Panc1 (cell line): ENCODE measurements at places on chromosomes 6 and 20.

DNA sequence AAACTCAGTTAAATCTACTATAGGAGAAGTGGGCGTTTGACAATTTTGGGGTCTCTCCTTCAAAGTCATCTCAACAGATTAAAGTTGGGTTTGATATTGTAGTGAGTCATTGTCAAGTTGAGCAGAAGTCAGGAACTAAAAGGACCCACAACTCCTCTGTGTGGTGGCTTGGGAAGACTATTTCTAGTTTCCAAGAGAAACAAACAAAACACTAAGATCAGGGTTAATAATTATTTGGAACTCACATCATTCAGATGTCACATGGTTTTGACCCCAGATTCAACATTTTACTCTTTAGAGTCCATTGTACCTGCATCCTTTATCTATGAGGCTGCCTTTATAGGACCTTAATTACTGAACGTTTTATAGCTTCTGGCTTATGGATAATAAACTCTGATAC is 45.3 kb upstream of the TINAG start:
- H3K27ac ChIP-seq = no peak overlapping the region
- no peaks in the 10 kb centered on the region for H3K27me3 ChIP-seq
- H3K36me3 ChIP-seq = no peaks in the 10 kb centered on the region
- no peak overlapping the region for H3K4me3 ChIP-seq

DNA sequence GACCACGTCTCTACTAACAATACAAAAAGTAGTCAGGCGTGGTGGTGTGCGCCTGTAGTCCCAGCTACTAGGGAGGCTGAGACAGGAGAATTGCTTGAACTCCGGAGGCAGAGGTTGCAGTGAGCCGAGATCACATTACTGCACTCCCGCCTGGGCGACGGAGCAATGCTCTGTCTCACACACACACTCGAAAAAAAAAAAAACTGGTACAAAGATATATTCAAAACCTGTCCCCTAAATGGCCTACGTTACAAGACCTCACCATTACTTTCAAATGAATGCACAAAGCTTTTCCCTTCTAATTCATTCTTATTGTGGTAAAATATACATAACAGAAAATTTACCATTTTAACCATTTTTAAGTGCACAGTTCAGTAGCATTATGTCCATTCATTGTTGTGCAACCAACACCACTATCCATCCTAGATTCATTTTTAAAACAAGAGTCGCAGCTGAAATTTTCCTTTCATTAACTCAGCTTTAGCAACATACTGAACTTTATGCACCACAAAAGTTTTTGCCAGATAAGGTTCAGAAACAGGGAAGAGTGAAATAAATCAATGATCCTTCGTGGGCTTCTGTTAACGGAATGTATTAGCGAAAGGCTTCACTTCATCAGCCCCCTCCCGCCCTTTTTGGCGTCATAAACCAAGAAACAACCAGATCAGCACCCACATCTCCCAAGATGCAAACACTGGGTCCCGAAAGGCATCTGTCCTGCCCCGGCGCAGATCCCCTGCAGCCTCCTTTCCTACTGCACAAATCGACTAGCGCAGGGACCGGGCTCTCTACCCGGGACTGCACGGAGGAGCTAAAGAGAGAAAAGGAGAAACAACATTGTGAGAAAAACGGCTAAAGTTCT is 825 bp upstream of the FAM135A start:
- peak overlapping the region; percentile 97 for H3K27ac ChIP-seq
- peak overlapping the region; percentile 96 for H3K4me3 ChIP-seq
- H3K27me3 ChIP-seq = no peaks in the 10 kb centered on the region
- no peak for DNase-seq
- peaks cover 5% of the 10 kb centered on the region; the same call in 1 of the 2 replicates for H3K4me1 ChIP-seq

DNA sequence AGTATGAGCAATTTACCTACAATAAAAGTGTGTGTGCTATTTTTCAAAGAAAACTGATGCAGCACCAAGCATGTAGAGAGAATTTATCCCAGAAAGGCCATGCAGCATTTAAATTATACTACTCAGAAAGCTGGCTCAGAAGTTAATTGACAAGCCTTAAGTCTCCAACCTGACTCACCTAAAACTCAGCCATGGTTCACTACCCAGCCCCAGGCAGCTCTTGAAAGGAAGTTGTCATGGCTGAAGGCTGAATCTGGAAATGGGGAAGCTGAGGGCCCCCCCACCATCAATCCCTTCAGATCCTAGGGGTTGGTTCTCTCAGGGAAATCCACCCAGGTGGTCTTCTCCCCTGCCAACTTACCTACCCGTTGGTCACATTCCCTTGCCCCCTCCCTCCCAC is 19.7 kb downstream of the PPIL6 start:
- H3K4me3 ChIP-seq = no peak overlapping the region
- no peaks in the 10 kb centered on the region for H3K36me3 ChIP-seq
- H3K27me3 ChIP-seq = no peaks in the 10 kb centered on the region
- H3K4me1 ChIP-seq = peaks cover 23% of the 10 kb centered on the region
- DNase-seq = no peak
- H3K27ac ChIP-seq = no peak overlapping the region

- peaks cover 10% of the 10 kb centered on the region for H3K4me1 ChIP-seq
- no peaks in the 10 kb centered on the region for H3K27me3 ChIP-seq
- no peak overlapping the region for H3K4me3 ChIP-seq
- no peak for DNase-seq
- no peak overlapping the region for H3K27ac ChIP-seq
- H3K36me3 ChIP-seq = no peaks in the 10 kb centered on the region; the same call in 1 of the 2 replicates
Observed at GRCh38 chr20:36830791-36831691, 44.9 kb upstream of the TLDC2 start.

DNA sequence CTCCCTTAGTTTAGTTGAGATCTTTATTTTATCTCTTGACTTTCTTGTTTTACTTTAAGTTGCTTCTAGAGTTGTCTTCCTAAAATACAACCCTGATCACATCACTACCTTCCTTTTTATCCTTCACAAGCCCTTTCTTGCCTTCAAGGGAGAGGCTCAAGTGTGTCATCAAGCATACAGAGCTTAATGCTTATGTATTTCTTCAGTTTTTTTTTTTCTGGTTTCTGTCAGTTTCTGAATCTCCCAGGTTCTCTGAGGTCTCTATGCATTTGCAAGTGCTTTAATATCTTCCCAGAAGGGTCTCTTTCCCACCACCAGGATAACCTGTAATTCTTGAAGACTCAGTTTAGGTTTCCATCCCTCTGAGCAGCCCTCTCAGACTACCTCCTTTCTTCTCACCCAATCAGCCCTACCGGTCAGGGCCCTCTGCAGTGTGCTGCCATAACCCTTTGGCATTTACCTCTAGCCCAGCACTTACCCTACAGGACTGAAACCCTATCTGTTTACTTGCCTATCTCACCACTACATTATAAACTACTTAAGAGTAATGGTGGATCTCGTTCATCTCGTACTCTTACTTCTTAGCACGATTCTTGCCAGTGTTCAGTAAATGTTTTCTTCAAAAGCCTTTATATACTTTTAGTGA is 36.9 kb downstream of the EYA4 start:
- no peaks in the 10 kb centered on the region for H3K4me1 ChIP-seq
- no peak for DNase-seq
- no peak overlapping the region for H3K27ac ChIP-seq
- H3K4me3 ChIP-seq = no peak overlapping the region
- no peaks in the 10 kb centered on the region for H3K27me3 ChIP-seq

DNA sequence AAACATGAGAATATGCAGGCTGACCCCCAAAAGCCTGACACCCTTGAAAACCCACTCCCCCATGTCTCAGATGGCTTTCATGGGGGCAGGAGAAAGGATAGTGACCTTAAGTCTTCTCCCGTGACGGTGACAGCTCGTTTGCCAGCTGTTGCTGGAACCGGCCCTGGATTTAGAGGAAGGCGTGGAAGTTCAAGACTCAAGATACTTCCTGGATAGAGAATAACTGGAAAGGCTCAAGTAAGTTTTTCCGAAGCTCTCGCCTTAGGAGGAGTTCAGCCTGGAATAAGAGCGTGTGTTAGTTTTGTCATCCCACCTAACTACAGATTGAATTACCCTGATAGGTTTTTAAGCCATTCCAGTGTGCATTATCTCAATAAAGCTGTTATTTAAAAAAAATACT is 11.6 kb upstream of the MTG2 start:
- no peak overlapping the region for H3K4me3 ChIP-seq
- H3K27ac ChIP-seq = no peak overlapping the region
- no peaks in the 10 kb centered on the region for H3K4me1 ChIP-seq
- H3K27me3 ChIP-seq = no peaks in the 10 kb centered on the region
- DNase-seq = no peak
- H3K36me3 ChIP-seq = no peaks in the 10 kb centered on the region

- H3K27ac ChIP-seq = no peak overlapping the region
- peak overlapping the region; percentile 50 for H3K4me3 ChIP-seq
- peaks cover 6% of the 10 kb centered on the region; the same call in 1 of the 2 replicates for H3K27me3 ChIP-seq
- no peak for DNase-seq
- peaks cover 8% of the 10 kb centered on the region for H3K4me1 ChIP-seq
Observed at GRCh38 chr20:57265336-57265996, 975 bp downstream of the BMP7 start.

DNA sequence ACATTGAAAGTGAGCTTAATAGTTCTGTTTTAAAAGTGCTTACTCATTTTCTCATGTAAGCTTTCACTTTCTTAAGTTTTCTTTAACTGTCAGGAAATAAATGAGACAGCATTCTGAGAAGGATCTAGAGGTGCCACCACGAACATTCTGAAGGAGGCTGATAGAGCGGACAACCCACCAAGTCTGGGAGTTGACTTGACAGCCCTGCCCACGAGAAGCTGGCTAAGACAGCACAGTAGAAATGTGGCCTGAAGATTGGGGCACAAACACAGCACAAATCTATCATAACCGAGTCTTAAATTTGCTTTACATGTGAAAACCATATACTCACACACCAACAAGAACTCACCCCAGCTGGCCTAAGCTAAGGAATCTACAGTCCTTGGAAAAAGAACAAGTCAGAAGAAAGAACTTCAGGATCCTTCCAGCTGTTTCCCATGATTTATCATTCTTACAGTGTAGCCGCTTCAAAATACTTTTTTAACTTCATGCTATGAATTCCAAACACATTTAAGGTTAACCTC is 144.2 kb upstream of the TNFAIP3 start:
- H3K4me1 ChIP-seq = no peaks in the 10 kb centered on the region
- no peaks in the 10 kb centered on the region for H3K36me3 ChIP-seq
- no peak for DNase-seq
- H3K27ac ChIP-seq = no peak overlapping the region
- H3K4me3 ChIP-seq = no peak overlapping the region

GRCh38 chr20:5973172-5973571 is 22.7 kb downstream of the MCM8 start:
- peaks cover 9% of the 10 kb centered on the region for H3K36me3 ChIP-seq
- H3K4me1 ChIP-seq = no peaks in the 10 kb centered on the region
- H3K27me3 ChIP-seq = no peaks in the 10 kb centered on the region

DNA sequence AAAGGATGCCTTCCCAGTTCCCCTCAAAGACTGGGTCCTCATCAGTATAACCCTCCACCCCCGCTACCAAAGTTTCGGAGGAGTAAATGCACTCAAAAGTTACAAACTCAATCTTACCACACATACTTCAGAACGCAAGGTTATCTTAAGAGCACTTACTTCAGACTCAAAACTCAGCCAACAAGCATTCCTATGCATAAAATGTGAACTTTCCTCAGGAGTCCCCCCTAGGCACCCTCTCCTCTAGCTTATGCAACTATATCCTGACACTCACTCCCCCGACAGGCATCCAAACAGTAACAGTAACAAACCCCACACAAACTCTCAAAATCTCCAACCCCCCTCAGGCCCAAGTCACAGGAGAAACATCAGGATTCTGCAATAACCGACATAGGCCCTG is 11.1 kb upstream of the ADTRP start:
- no peak overlapping the region for H3K27ac ChIP-seq
- H3K4me1 ChIP-seq = no peaks in the 10 kb centered on the region
- no peak for DNase-seq
- H3K36me3 ChIP-seq = no peaks in the 10 kb centered on the region
- no peak overlapping the region for H3K4me3 ChIP-seq

GRCh38 chr6:127119102-127120022 is 891 bp downstream of the RSPO3 start:
- peak overlapping the region; percentile 54 for H3K4me3 ChIP-seq
- DNase-seq = no peak
- H3K27me3 ChIP-seq = peaks cover 62% of the 10 kb centered on the region
- H3K27ac ChIP-seq = no peak overlapping the region
- peaks cover 13% of the 10 kb centered on the region for H3K4me1 ChIP-seq
- H3K36me3 ChIP-seq = no peaks in the 10 kb centered on the region; the same call in 1 of the 2 replicates

DNA sequence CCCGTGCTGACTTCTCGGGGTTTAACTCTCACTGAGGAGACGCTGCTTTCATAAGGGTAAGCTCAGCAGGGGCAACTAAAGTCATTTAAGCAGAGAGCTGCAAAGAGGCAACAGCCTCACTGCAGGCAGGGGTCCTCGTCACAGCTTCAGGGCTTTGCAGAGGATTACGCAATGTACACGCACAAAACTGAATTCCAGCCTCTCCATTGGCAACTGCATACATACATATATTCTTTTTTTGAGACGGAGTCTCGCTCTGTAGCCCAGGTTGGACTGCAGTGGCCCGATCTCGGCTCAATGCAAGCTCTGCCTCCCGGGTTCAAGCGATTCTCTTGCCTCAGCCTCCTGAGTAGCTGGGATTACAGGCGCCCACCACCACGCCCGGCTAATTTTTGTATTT is 2.4 kb downstream of the GMEB2 start:
- peaks cover 5% of the 10 kb centered on the region; the same call in 1 of the 2 replicates for H3K4me1 ChIP-seq
- no peak overlapping the region for H3K27ac ChIP-seq
- H3K36me3 ChIP-seq = no peaks in the 10 kb centered on the region
- no peaks in the 10 kb centered on the region for H3K27me3 ChIP-seq
- no peak for DNase-seq

DNA sequence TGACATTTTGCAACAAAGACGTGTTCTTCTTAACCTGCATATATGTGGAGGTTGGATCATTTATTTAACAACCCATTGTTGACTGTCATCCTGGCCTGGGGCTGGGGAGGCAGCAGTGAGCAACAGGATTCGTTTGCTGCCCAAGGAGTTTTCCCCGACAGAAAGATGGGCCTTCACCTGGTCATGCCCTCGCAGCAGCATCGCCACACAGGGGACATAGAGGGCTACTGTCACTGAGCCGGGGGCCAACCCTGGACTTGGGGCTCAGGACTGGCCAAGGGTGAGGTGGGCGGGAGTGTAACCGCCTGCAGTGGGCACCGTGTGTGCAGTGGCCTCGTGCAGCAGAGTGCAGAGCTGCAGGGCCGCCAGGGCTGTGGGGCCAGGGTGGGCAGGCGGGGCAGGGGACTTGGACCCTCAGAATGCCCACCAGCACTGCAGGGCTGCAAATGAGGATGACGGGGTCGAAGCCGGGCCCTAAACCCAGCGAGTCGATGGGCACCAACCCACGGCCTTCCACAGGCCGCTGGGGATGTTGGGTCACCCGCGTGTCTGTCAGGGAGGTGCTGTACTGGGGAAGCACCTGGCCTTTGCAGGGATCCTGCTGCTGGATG is 11.8 kb downstream of the DUSP22 start:
- no peaks in the 10 kb centered on the region for H3K4me1 ChIP-seq
- no peak overlapping the region for H3K4me3 ChIP-seq
- no peaks in the 10 kb centered on the region for H3K36me3 ChIP-seq
- H3K27me3 ChIP-seq = no peaks in the 10 kb centered on the region
- H3K27ac ChIP-seq = no peak overlapping the region
